ENCODE measurements at places on chromosomes 2 and 18.

GRCh38 chr18:5986257-5986931, 91.1 kb upstream of the TMEM200C start:
- DNase-seq, result no peak

- no peak for DNase-seq
Observed at GRCh38 chr2:161139098-161139987, 20.9 kb upstream of the TANK start.

DNA sequence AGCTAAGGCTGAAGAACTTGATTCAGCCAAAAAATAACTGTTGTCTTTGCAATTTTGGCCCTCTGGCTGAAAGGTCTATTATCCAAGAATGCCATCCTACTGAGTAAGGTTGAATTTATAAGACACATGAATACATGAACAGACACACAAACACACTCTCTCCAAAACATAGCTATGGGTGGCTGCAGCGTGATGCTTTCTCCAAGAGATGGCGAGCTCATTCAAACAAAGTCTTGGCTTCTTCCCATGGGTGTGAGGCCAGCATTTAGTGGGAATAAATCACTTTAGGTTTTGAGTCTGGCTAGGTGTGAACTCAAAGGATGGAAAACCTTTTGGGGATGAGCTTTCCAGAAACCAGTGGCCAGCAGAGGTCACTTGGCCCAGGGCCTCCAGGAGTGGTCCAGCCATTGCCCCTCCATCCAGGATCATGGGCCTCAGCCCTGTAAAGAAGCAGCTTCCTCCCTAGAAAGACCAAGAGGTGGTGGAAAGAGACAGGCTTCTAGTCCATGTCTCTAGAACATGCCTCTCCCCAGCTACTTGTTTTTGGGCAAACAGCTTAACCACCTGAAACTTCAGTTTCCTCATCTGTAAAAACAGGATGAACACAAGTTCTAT, 11.0 kb upstream of the OSR1 start:
- DNase-seq, result no peak

DNA sequence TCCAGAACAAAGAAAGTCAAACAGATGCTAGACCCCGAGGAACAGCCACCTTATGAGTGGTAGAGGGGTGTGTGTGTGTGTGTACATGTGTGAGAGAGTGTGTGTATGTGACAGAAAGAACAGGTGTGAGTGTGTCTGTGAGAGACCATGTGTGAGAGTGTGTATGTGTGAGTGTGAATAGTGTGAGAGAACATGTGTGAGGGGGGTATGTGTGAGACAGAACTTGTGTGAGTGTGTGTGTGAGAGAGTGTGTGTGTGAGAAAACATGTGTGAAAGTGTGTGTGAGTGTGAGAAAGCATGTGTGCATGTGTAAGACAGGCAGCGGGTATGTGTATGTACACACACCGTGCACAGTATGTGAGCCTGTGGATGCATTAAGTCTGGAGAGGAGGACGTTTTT, 214.3 kb downstream of the SP3 start:
- DNase-seq, result no peak

DNA sequence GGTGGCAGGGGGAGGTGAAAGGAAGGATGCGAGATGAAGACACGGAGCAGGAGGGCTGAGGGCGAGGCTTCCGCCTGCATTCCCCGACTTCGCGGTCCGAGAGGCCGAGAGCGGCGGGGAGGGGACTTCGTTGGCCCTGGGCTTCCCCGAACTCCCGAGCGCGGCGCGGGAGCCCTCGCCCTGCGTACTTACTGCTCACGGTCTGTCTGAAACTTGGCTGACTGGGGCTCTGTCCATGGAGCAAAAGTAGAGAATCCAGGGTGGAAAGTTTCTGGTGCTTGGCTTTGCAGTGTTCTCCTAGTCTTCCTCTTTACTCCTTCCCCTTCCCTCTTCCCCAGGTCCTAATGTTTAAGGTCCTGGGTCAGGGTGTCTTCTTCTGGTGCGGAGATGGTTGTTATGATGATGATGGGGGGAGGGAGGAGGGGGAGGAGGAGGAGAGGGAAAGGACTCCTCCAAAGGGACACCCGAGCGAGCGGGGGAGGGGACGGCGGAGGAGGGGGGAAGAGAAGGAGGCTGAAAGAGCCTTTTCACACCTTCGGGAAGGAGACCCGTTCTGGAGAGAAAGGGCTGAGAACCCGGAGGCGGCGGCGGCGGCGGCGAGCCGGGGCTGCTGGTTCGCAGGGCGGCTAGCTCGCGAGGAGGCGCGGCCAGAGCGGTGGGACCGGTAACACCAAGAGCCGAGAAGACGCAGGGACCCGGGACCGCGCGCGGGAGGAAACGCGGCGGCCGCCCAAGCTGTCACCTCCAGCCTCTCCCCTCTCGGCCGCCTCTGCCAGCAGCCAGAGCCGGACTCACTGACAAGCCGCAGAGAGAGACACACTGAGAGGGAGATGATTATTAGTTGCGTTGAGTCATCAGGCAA, at the start of gene SATB2:
Gene SATB2 (minus strand): TSS at position 793 of the 862 bp plus-strand sequence. CDS start 1,902 bp downstream, outside the sequence.
- DNase-seq, result no peak

DNA sequence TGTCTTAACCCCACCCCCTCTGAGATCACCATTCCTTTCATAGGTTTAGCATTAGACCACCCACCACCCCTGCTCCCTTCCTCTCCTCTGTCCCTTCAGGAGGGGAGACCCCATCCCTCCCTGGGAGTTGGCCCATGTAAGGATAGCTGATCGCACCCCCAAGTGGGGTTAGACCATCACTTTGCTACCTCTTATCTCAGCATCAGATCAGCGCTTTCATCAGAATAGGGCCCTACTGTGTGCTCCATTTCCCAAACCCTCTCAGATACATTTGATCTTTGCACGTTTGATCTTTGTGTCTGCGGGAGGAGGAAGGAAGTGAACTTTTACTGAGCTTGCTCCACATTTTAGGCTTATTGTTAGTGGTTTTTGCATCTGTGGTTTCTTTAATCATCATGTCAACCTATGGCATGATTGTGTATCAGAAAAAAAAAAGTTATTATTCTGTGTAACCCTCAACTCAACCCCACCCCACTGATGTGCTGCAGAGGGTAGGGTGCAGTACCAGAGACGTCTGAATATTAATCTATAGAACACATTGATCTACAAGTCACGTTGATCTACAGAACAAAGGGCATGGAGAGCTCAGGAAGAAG, 81.2 kb downstream of the PDCL3 start:
- peak; percentile 22 for DNase-seq

DNA sequence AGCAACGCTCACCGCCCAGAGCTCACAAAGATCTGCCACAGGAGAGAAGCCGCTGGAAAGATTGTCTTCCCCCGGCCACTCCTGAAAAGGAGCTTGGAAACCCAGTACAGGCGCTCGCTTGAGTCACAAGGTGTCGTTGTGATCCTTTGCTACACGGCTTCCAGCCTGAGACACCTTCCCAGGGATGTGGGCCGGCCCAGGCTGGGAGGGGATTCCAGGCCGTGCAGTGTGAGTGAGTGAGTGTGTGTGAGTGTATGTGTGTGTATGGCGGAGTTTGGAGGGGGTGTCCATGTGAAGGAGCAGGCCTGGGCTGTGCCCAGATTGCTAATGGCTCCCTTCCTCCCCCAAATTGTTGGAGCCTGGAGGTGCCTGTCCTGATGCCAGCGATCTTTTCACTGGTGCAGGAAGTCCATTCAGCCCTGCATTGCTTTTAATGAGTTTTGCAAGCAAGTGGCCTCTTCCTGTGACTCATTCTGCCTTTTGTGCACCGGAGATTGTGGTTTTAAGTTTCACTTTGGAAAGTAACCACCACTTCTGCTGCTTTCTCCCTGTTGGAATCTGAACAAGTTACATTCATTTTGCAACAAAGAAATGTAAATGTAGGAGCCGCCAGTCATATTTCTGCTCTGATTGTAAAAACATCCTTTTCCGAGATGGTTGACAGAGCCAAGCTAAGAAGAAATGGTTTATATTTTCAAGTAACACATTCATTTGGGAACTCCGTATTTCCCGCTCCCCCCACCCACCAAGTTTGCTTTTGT, 83.7 kb downstream of the LPIN1 start:
- DNase-seq, result peak; percentile 43

DNA sequence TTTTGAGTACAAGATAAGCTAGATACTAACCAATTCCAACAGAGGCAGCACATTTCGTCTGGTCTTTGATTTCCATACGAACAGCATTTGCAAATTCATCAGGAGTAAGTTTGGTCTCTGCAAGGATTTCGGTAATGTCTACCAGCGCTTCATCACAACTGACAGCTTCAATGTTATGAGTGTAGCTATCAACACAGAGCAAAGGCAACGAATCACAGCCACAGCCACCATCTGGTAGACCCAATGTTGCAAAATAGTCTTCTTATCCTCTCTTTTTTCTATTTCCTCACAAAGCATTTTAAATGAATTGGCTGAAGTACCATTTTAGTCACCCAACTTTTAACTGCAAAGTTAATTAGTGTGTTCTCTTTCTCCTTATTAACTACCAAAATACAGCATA, 68.3 kb downstream of the REV1 start:
- DNase-seq, result no peak

DNA sequence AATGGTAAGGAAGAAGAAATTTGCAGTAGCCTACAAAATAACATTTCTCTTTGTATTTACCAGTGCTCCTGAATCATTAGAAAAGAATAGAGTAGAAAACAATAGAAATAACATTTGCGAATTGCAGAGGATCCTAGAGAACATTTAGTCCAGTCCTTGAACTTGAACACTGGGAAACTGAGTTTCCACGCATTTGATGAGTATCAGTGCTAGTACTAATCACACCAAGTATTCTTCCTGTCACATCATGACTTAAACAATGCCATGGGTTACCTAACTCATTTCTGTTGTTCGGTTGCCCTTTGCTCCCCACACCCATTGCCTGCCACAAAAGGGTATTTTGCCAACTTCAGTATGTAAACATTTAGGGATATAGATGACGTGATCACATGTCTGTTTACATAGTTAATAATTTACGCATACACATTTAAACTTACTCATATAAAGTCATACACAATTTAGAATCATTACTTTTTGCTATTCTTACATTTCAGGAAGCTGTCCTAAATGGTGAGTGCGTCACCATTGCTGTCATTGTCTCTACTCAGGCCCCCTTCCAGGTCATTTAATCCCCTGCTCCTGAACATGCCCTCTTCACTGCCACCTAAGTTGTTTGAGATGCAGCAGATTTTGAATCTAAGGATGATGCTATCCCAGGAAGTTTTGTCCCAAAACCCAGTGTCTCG, 42.3 kb downstream of the CRIM1 start:
- DNase-seq, result no peak

- DNase-seq, result no peak
Observed at GRCh38 chr2:234841321-234842015, 110.3 kb upstream of the SH3BP4 start.

DNA sequence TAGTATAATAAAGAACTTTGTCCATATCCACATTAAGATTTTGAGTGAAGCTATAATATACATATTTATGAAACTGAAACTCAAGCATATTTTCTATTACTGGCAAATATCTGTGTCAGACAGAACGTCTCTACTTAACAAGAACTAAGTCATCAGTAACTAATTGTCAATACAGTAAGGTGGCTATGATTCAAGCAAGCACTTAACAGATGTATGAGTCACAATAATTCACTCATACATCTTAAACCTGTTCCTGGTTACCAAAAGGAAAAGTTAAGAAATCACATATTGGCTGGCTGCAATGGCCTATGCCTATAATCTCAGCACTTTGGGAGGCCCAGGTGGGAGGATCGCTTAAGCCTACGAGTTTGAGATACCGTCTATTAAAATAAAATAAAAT, 96.0 kb downstream of the SOS1 start:
- DNase-seq, result no peak

DNA sequence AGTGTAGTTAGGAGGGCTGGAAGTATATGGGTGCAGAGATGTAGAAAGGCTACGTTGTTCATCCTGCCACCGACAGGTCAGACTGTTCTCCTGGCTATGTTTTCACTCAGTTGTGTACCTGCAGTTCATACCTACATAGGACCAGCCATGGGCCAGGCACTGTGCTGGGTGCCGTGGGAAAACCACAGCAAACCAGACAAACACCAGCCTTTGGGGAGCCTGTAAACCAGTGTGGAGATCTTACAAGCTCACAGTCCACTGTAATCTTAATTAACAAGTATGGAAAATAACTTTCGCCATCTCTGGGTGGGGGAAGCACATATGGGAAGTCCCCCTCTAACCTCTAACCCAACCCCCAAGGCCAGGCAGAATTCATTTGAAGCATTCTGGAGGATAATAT, 12.7 kb downstream of the NCK2 start:
- no peak for DNase-seq

DNA sequence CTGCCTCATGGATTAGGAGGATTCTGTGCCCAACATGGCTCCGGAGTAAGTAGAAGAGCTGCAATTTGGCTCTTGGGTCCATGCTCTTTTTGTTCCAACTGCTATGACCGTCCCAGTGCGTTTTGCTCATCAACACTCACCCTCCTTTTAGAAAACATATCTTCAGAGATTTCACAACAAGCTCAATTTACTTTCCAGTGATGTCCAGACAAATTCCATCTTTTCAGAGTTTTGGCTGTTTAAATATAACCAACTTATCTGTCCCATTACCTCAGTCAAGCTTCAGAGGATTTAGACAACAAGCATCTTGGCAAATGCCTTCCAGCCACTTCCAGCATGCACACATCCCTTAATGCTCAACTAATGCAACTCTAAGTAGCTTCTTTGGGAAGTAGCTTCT, 6.9 kb upstream of the SLC14A2 start:
- DNase-seq, result no peak

Data from activated CD4-positive, alpha-beta T cell treated with anti-CD3 and anti-CD28 coated beads for 4 hours (primary cell).